Effector CD4-positive, alpha-beta T cell (primary cell): ENCODE measurements at places on chromosomes 4 and X.

DNA sequence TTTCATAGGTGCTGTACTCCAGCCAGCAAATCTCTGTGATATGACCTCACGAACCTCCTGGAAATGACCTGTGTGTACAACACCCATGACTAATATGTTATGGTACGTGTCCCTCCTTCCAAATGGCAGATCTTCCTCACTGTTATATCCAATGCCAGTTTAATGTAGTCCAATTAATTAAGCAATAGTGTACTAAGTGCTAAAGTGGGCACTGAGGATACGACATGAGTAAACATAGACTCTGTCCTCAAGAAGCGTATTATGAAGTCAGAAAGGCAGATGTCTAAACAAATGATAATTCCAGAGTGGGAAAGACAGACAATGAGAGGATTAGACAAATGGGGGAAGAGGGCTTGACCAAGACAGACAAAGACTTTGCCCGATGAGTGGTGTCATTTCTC is 33.9 kb downstream of the GPRIN3 start:
- no peak for DNase-seq

DNA sequence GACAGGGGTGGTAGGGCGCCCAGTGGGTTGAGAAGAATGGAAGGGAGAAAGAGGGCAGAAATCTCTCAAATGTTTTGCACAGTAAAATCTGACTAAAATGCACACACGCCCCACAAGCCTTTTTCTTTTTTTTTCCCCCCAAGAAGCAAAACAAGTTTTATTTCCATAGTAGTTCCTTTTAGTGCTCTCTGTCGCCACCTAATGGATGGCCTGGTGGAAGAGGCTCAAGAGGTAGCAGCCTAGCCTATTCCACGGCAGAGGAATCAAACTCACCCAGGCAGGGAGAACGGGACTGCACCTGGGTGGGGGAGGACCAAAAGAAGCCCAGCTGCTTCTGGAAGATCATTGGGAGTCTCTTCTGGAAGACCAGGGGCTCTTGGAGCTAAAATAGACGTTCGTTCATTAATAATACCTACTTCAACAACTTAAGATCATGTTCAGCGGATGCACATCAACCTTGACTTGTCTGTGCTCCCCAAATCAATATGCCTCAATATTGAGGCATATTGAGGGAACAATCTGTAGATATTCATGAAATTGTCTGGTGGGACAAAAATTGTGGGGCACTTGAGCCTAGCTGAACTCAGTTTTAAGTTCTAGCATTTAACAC is 31.6 kb upstream of the IRAK1 start:
- peak; percentile 74 for DNase-seq

DNA sequence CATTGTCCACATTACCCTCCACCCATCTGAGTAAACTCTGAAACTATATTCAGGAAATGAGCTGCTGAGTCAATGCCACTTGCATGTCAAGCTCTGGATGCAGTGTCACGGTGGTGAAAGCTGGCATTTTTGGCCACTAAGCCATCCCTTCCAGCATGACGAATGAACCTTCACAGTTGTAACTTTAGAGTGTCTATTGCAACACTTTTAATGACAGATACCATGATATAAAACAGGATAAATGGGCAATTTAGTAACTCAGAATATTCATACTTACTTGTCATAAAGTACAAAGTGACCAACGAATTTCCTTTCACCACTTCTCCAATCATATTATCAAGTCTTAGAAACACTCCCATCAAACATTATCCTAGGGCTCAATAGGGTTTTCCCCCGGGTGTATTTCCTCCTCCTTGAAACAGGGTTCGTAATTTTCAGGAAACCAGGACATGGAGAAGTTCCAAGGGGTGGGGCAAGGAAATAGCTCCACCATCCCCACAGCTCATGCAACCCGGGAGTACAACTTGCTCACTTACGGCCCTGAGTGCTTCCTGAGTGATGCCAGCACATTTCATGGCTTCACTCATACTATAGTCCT is 73.1 kb downstream of the MTHFD2L start:
- no peak for DNase-seq

DNA sequence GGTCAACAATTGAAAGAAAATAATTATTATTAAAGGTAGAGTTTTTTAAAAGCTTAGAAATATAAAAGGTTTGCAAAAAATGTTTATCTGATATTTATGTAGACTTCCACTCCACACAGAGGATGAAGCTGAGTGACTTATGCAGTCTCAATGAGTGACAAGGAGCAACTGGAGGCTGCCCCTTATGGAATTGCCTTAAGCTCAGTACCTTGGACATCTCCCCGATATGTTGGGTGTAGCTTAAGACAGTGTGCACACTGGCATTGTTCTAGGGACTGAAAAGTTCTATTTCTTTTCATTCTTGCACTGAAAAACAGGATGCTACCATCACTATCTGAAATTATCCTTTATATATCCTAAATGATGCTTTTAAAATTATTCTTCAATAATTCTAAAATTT is 292.1 kb downstream of the PRDM5 start:
- DNase-seq, result no peak

- no peak for DNase-seq
These were observed 471.7 kb downstream of the SH2D1A start for GRCh38 chrX:124818033-124818432.

- DNase-seq, result no peak
These were observed 118.0 kb upstream of the WDFY3 start for GRCh38 chr4:85084371-85085094.

- no peak for DNase-seq
These were observed 151.8 kb downstream of the CCNG2 start for GRCh38 chr4:77308843-77309242.
